Endothelial cell (in vitro differentiated cells): ENCODE measurements at places on chromosomes 16 and 17.
A peak's percentile ranks its signal among the peaks of the same experiment; 100 is the strongest.

DNA sequence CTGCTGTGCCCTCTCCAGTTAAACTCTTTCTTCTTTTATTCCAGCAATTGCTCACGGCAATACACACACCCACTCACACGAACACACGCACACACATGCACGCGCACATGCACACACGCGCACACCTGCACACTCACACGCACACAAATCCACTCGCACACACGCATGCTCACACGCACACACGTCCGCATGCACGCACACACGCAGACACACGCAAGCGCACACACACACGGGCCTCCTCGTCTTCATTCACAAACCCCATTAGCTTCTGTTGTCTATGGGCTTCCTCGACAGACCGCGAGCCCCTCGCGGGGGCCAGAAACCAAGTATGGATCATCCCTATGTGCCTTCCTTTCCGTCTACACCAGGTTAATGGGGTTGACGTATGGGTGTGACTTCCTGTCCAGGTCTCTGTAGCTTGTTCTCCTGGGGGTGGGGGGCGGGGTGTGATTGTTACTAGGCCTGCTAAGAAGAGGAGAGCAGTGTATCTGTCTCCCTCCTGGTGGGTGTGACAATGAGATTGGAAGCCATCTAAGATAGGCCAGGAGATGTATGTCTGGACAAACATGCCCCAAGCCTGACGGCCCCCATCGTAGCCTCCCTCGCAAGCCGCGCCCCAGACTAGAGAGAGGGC is 670 bp upstream of the CTF1 start:
- DNase-seq, result no peak

DNA sequence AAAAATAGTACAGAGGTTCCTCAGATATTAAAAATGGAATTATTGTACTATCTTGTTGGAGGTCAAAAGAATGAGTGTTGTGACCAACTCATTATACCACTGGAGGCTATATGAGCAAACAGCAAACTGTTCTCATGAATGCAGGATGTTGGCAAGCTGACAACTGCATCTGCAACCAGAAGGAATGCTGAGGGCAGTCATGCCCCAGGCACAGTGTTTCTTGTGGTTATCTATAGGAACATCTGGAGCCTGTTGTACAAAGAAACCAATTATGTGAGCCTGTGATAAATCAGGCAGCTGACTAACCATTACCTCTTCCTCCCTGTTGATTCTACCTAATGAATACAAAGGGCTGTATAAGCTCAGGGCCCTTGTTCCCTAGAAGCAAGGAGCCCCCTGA is 2057.1 kb downstream of the TP53TG3F start:
- DNase-seq, result no peak

DNA sequence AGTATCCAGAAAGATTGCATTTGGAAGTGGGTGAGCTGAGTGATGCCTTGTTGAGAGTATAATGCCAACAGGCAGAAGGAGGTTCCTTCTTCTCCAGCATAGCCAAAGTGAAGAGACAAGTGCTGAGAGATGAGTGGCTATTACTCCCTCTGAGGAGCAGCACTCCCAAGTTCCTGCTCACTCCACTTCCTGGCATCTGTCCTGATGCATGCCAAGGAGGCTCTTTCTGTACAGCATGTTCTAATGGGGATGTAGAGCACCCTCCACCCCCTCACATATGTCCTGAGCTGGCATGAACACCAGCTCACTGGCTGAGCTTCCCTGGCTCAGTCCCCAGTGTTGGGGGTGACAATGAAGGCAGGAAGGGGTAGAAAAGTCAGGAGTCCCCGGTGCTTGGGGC is 44.2 kb upstream of the DNAH9 start:
- no peak for DNase-seq

GRCh38 chr16:31130336-31130891 is 5.1 kb downstream of the PRSS8 start:
- no peak for DNase-seq

GRCh38 chr16:55503726-55504550 is 4.9 kb upstream of the LPCAT2 start:
- DNase-seq, result no peak

DNA sequence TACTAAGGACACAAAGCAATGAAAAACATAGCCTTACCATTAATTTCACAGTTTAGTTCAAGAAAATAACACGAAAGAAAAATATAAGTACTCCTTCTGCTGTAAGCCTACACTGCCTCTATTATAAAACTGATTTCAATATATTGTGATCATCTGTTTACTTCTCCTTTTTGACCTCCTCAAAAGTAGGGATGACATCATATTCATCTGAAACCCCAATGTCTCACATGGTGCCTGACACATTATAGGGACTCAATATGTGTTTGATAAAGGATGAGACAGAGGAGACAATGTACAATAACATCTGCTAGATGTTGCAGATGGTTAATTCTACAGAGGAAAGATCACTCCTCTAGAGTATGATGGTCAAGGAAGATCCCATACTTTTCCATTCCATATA is 118.4 kb upstream of the NOG start:
- no peak for DNase-seq

DNA sequence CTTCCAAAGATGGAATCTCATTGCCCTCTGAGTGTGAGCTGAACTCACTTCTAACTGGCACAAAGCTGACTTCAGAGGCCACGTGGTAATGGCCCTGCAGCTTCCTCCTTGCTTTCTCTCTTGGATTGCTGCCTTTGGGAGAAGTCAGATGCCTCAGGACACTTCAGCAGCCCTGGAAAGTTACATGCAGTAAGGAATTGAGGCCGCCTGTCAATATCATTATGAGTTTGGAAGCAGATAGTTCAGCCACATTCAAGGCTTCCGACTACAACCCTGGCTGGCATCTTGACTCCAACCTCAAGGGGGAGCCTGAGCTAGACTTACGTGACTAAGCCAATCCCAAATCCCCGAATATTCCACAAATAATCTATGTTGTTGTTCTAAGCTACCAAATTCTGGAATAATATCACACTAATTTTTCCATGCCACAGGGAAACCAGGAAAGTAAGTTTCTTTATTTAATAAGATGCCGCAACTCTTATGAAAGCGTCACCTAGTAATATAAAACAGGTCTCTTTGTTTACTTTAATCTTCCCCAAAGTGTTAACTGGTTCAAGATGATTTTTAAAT is 13.6 kb downstream of the CEP20 start:
- peak; percentile 55 for DNase-seq

DNA sequence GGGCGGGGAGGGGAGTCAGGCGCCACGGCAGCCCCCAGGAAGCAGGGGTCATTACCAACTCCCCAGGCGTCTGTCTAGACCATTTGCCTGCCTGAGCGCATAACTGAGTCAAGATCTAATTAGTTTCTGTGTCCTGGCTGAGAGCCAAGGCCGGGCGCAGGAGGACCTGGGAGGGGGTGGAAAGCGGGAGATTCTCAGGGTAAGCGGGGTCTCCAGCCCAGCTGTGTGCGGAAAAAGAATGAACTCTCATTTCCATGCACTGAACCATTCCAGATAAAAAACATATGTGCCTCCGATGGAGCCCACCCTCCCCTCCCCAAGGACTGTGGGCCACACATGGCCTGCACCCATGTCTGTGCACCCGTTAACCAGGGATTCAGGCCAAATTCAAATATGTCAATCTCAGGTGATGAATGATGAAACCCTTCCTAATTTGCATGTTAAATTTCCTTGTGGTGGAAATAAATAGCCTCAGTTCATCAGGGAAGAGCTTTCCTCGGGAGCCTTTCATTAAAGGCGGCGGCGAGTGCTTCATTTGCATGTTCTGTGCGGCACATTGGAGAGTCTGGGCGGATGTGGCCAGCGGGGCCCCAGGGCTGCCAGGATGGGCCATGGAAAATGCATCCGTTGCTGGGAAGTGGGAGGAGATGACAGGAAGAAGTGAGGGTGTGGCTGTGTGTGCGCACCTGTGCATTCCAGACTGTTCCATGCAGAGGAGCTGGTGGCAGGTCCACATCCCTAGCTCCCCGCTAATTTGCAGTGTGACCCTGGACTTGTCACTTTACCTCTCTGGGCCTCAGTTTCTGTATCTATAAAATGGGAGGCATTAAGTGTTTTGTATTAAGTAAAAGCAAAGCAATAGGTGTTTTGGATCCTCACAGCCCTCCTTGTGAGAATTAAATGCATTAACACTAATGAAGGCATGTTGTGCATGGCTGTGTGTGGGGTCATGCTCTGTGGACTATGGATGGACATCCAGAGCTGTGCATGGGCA is 151.1 kb downstream of the SDK2 start:
- no peak for DNase-seq

GRCh38 chr16:85389679-85390470 is 223.2 kb upstream of the GSE1 start:
- peak; percentile 1 for DNase-seq

DNA sequence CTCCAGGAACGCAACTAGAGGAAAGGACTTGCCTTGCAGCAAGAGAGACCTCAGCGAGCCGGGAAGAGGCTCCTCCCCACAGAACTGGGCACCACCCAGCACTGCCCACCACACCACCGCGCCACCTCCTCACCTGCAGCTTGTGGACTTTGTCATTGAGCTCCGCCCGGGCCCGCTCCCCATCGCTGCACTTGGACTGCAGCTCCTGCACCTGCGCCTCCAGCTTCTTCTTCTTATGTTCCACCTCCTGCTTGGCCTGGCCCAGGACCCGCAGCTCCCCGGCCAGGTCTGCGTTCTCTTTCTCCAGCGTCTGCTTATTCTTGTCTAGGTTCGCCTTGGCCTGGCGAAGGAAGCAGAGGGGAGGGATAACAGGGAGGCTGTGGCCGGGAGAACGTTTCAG is 76.7 kb downstream of the NDE1 start:
- DNase-seq, result no peak

DNA sequence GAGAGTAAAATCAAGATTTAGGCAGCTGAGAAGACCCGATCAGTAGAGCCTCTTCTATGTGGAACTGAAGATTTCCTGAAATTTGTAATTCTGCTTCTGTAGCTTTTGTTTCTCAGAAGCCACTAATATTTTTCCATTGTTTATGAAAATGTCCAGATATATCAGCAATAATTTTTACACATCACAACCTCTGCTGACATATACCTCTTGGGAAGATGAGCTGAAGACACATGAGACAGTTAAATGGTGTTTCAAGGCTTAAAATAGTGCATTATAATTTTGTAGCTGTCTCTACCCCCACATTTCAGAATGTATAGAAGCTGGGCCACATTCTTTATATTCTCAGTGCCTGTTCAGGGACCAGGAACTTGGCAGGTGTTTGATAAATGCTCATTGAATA is 320.6 kb downstream of the HS3ST4 start:
- DNase-seq, result no peak

DNA sequence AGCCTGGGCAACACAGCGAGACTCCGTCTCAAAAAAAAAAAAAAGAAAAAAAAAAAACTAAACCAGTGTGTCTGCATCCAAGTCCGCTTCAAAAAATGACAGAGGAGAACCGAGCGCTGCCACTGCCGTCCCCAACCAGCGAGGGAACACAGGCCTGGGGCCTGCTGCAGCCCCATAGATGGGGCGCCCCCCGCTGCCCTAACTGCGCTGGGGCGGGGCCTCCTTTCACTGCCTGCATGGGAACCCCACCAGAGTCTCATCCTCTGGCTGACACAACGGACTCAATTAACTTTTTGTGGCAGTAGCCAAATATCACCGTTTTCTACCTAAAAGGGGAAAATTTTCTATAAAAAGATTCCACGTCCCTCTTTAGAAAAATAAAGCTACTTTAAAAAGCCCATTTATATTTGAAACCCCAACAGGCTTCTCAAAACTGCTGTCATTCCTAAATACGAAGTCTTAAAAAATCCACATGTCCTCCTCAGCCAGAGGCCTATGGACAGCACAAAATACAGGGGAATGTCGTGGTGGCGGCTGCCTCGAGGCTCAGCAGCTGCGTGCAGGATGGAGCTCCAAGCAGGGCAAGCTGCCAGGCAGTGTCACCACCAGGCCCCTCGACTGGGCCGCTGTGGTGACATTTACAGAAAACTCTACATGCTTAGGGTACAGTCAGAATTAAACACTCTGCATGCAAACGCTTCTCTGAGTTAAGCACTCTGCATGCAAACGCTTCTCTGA is 30.3 kb downstream of the KLHDC4 start:
- no peak for DNase-seq

- DNase-seq, result no peak
Measured at GRCh38 chr17:6681671-6682070, 30.1 kb downstream of the C17orf100 start.

GRCh38 chr16:83231729-83232128 is 576.0 kb upstream of the HSBP1 start:
- DNase-seq, result no peak

DNA sequence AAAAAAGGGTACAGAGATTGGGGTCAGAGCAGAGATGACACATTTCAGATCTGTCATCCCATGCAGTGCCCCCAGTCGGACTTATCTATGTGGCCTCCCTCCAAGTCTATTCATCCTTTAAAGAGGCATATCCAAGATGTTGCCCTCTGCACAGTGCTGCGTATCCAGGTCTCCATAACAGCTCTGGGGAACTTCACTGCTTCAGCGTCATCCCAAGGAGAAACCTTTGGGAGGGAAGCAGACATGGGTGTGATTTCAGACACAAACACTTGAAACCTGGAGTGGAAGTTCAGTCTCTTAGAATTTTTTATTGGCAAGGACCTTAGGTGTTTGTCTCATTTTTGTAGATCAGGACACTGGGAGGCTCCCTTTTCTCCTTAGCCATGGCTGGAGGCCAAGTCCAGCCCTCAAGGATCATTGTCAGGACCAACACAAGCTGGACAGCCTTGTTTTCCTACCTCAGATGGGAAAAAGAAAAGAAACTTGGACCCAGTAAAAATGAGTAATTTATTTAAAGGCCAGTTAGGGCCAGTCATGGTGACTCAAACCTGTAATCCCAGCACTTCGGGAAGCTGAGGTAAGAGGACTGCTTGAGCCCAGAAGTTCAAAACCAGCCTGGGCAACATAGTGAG is 23.9 kb upstream of the NLK start:
- no peak for DNase-seq

GRCh38 chr16:21656795-21657768 is 4.7 kb upstream of the IGSF6 start:
- DNase-seq, result peak; percentile 38

- no peak for DNase-seq
Measured at GRCh38 chr17:19487024-19487600, 46.5 kb upstream of the SLC47A1 start.
